ENCODE measurements at places on chromosomes 16 and 17.

DNA sequence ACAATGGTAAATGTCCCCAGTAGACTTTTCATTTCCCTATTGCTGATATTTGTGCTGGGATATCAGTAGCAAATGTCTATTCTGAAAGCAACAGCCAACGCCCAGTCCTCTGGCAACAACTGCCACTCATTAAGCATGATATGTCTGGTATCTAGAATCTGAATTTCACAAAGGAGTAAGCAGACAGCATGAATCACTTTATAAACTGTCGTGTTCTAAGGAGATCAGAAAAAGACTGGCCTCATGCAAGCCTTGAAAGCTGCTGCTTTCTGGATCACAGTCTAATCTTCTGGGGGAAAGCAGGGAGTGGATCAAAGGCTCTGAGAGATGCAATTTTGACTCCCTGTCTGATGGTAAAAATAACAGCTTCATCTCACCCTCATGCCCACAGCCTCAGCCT lies 153.1 kb upstream of the NOG start:
- DNase-seq = no peak

- no peak for DNase-seq
Measured at GRCh38 chr17:16593356-16594102, 24.5 kb upstream of the ZNF287 start.

DNA sequence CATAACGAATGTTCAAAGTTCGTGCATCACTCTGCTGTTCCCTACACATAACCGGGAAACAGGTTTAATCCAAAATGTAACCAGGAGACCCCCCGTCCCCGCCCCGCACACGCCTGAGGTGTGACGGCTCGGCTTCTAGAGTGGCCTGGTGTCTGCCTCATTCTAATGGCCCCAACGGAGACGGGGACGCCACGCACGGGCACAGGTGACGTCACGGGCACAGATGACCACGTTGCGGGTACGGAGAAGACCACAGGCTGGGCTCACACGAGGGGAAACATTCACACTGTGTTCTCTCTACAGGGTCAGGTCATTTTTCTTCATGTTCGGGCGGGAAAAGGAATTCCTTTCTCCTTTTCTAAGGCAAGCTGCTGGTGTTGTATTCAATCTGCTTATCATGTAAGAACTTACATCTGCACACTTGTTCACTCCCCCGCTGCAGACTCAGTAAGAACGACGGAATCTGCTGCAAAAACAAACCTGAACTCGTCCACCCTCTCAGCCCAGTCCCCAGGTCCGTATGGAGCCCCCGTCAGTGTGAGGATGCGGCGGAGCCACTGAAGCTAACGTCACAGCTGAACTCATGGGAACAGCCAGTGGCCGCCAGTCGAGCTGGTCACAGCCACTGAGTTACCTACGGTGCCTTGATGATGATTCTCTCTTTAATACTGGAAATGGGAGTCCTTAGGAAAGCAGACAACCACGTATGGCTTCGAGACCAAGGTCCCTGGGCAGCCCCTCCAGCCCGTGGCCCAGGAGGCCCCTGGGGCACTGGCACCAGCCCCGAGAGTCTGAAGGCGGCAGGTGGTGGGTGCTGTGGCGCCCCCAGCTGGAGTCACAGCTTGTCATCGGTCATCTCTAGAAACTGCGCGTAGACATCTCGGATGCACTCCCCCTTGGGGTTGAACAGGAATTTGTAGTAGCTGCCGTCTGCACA lies 32.9 kb downstream of the WDR45B start:
- no peak for DNase-seq

- DNase-seq = no peak
Measured at GRCh38 chr16:25764466-25764865, 72.7 kb downstream of the HS3ST4 start.

DNA sequence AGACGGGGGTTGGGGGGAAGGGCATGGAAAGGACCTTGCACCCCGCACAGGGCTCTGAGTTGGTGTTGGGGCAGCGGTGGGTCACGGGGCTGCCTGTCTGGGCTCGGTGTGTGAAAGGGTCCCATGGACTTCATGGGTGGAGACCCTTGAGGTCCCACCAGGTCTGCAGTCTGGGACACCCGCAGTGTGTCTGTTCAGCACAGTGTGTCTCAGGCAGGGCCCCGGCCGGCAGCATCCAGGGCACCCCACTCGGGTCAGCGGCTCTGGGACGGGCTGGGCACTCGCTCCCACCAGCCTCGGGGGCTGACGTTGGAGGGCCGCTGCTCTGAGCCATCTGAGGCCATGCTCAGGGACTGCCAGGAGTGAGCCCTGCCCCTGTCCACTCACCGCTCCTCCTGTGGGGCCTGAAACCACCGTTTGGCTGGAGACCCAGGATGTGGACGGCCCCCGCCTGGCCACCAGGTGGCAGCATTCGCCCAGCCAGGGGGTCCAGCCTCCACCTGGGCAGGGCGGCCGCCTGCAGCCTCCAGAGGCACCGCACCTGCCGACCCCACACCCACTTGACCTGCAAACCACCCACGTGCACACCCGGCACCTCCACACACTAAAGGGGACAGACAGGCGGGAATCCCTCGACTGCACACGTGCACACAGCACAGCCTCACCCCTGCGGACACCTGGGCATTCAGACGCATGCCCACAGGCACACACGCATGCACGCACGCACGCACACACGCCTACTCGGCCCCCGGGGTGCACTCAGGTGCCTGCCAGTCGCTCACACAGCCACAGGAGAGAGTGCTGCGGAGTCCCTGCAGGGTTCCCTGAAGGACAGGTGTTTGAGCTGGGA lies 10.1 kb upstream of the ZFPM1 start:
- peak; percentile 73 for DNase-seq

DNA sequence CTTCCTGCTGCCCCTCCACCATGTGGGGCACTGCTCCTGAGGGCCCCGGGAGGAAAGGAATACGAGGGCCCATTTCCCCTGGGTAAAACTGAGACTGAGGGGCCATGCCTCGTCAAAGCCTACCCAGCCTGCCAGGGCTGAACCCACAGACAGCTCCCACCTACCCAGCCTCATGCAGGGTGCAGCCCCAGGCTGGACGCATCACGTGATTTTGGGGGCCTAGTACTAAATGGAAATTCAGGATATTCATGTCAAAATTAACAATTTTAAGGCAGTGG lies 3.4 kb upstream of the OSGIN1 start:
- no peak for DNase-seq

DNA sequence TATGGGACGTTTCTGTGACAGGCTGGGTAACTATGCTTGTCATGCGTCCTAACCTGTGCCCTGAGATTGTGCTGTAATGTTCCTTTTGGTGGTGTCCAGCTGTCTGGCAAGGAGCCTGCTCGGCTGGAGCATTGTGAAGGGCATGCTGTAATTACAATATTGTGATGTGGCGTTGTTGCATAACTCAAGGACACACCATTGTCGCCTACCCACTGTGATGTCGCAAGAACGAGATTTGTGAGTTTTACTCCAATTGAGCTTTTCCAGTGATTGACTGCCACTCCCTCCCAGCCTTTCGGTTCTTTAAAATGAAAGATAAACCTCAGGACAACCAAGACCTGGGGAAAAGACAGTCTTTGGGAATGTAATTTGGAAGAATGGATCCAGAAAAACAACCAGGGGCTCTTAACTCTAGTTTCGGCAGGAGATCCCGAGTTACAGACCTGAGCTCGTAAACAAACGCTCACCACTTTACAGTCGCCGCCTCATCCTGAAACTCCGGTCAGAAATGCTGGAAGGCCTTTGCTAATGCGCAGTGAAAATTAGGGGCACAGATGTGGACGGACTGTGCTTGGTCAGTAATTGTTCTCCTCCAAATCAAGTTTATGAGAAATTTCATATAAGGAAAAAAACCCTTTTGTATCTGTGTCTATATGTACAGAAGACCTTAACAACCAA lies 1.3 kb downstream of the ZNF750 start:
- DNase-seq = no peak

GRCh38 chr17:79939755-79940458 lies 95.8 kb downstream of the TBC1D16 start:
- DNase-seq = no peak

DNA sequence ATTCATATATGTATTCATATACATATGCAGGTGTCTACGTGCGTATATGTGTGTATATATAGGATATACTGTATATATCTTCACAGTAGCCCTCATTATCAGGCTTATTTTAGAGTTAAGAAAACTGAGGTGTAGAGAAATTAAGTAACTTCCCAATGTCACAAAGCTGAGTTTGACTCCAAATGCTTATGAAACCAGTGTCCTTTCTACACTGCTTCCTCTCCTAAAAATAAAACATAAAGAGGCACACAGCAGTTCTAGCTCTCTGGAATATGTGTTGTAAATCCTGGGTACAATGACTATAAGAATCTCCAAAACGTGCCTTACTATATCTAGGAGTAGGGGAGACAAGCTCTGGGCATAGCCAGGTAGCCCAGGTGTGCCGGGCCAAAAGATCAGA lies 40.0 kb upstream of the CCL1 start:
- DNase-seq = no peak

DNA sequence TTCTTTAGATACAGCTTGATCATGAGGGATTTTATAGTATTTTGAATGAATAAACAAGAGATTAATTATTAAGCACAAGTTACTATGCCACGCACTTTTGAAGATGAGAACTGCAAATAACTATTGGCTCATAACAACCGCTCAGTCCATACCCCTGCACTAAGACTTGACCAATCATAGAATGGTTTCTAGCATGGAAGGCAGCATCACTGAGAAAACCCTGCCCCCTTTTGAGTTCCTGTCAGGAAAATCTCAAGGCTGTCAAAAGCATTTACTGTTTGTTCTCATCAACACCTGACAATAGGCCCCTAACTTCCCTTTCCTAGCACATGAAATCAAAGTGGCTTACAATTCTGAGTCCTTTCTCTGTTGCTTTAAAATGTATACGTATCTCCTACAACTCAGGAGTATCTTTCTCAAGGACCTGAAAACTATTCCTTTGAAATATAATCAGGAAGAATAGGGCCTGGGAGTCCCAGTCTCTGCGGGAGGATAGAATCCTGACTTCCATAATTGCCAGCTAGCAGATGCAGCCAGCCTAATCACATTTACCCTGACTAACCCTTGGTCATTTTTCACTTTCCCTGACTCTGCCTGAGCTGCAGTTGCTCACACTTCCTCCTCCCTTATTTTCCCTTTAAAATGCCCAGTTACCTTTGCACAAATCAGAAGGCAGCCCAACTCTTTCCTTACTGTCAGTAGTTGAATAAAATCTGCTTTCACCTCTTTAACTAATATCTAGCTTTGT lies 9.1 kb upstream of the MMD start:
- DNase-seq = no peak

- no peak for DNase-seq
Measured at GRCh38 chr17:74211912-74212208, 1.5 kb upstream of the TTYH2 start.

- no peak for DNase-seq
Measured at GRCh38 chr17:74529243-74529642, 2.0 kb downstream of the CD300LB start.

GRCh38 chr16:61098505-61098904 lies 937.7 kb downstream of the CDH8 start:
- DNase-seq = no peak

- DNase-seq = peak; percentile 72
Measured at GRCh38 chr17:81487487-81488275, 24.9 kb downstream of the ACTG1 start.

GRCh38 chr17:36085765-36086164 lies 4.2 kb downstream of the CCL3 start:
- no peak for DNase-seq

- peak; percentile 5 for DNase-seq
Measured at GRCh38 chr16:1820096-1820945, 6.3 kb downstream of the HAGH start.

DNA sequence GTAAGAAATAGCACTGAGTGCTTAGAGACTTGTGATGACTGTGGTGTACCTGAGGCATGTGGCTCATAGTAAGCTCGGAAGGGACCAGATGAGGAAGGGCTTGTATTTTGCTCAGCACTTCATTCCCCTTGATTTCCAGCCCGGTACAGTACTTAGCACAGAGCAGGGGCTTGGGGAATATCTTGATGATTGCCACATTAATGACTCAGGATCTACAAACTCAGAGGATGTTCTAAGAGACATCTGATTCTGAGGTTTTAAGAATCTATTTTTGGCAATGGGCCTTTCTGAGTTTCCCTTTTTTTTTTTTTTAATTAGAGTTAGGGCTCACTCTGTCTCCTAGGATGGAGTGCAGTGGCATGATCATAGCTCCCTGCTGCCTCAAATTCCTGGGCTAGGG lies 9.1 kb downstream of the ASPHD1 start:
- no peak for DNase-seq

DNA sequence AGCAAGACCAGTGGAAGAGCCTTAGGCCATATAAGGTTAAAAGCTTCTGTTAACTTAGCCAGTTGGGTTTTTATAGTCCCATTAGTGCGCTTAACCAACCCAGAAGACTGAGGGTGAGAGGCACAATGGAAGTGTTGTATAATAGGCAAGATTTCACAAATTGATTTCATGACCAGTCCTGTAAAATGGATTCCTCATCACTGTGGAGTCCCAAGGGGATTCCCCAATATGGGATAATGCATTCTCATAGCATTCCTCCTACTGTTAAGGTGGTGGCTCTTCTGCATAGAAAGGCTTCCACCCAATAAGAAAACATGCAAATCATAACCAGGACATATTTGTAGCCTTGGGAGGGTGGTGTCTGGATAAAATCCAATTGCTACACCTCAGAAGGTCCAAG lies 22.1 kb upstream of the B4GALNT2 start:
- DNase-seq = no peak

- peak; percentile 84 for DNase-seq
Measured at GRCh38 chr17:70168977-70169708, at the start of gene KCNJ2. TSS of gene KCNJ2 (plus strand) at chr17:70169532. CDS start at chr17:70175040, 5,508 bp downstream.

DNA sequence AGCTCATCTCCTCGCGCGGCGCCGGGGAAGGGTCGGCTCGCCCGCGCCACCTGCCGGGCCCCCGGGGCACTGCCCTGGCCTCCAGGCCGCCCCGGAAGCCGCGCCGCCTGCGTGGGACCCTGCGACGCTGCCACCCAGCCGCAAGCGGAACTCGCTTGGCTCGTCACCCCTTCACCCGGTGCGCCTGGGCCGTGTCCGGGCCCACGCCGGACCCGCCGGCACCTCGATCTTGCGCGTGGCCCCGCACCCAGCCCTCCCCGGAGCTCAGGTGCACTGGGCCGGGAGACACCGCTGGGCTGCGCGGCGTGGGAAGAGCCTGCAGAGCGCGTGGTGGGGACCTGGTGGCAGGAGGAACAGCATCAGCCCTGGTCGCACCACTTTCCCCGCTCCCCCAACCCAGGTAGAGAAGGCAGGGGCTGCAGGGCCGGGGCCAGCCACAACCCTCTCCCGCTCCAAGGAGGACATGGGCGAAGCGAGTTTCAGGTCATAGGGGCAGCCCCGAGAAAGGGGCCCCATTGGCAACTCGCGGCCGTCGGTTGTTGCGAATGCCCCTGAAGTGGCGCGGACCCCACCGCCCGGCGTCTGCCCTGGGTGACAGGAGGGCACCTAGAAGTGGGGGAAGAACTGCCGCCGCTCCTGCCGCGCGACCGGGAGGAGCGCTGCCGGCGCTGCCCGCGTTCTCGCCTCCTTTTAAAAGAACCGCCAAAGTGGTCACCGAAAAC lies 363 bp upstream of the MIF4GD start:
- peak; percentile 74 for DNase-seq

DNA sequence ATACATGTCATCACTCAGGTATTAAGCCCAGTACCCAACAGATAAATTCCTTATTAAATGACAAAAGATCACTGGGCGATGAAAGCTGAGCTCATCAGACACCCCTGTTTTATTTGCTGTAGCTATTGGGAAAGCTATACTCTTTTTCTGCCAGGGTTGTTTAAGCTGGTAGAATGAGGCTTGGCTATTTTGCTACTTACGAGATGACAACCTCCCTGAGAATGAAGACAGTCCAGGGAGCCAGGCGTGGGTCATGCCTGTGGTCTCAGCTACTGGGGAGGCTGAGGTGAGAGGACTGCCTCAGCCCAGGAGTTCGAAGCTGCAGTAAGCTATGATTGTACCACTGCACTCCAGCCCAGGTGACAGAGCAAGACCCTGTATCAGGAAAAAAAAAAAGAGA lies 4.3 kb upstream of the SH2B1 start:
- no peak for DNase-seq
